Right hindlimb (tissue), 1 donor: ENCODE measurements at places on chromosomes 3 and 15.

DNA sequence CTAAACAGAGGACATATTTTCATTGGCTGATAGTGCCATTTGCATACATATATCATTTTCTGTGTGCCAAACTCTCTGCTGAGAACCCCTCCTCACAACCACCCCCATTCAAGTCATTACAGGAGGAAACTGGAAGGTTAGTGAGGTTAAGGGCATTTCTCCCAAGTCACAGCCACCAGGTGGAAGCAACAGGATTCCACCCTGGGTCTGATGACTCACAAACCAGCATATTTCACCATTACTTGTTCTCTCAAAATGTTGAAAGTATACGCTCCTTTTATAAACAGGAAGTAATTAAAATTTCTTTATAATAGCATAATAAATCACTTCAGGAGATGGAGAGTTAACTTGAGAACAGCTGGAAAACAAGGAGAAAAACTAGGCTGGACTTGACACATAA lies 398.6 kb upstream of the WNT5A start:
- no peak for DNase-seq

DNA sequence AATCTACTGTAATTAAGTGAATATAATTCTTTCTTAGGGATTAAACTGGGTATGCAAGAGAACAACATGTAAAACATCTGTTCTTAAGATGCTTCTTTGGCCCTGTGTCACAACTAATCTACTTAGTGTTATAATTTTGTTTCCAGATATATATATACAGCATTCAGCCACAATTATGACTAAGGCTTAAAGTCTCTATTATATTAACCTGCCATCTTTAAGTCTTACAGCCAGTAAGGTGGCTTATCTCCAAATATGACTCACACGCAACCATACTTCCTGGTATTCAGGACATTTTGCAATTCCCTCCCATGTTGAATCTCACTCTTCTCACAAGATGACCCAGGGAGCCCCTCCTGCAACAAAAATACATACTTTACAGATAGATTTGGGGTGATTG lies 6.6 kb upstream of the KBTBD8 start:
- DNase-seq = no peak

- no peak for DNase-seq
These were observed 58.7 kb upstream of the ADAMTSL3 start for GRCh38 chr15:83595191-83595590.

DNA sequence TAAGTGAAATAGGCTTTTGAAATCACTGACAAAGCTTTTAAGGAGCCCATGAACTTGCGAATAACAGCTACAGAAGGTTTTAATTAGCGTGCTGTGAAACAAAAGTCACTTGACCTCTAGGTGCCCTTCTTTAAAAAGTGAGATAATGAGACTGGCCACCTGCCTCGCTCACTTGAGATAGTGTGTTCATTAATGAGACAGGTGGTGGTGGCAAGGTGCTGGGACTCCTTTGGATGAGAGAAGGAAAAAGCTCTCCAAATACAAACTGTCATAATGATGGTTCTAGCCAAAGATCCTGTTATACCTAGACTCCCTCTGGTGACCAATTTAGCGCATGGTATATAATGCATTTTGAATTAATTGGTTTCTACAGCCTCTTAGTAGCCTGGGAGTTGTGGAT lies 22.7 kb upstream of the IREB2 start:
- no peak for DNase-seq

- no peak for DNase-seq
These were observed 247.8 kb downstream of the ALCAM start for GRCh38 chr3:105614288-105615030.
